ENCODE measurements at places on chromosomes 5 and 9.

- peak; percentile 87 for DNase-seq
These were observed 238.8 kb downstream of the ARHGAP26 start for GRCh38 chr5:143008809-143009521.

GRCh38 chr5:153755913-153756500, 265.5 kb downstream of the GRIA1 start:
- DNase-seq = no peak

GRCh38 chr9:126773004-126773607, 31.7 kb upstream of the ZBTB43 start:
- DNase-seq = no peak

DNA sequence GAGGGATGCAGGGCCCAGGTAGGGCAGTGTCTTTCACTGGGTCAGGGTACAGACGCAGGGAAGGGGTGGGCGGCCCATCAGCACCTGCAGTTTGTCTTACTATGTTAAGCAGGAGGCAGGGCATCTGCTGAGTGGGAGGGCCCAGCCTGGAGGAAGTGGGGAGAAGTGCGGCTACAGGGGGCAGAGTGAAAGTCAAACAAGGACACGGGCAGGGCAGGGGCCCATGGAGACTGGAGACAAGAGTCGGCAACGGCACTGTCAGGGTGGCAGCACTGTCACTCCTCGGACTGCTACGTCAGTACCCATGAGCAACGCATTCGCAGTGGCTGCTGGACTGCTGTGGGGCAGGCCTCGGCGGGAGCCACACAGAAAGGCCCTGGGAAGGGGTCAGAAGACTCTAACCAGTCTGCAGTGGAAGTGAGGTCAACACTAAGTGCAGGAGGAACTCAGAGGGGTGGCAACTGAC, 19.7 kb downstream of the CAMSAP1 start:
- DNase-seq = peak; percentile 74

GRCh38 chr5:138180183-138180782, 1.4 kb downstream of the KIF20A start:
- peak; percentile 14 for DNase-seq

DNA sequence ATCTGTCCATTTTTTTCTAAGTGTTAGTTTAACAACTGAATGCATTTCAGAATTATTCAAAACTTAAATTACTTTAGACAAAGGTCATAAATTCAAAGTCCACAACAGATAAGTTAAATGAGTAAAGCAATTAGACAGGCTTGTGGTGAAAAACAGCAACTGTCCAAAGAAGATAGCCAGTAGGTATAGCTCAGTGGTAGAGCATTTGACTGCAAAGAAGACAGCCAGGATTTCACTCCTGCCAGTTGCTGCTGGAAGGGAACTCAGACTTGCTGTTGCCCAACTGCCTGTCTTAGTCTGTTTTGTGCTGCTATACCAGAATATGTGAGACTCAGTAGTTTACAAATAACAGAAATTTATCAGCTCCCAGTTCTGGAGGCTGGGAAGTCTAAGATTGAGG, 10.0 kb downstream of the FANCC start:
- DNase-seq = no peak

GRCh38 chr5:136332223-136333015, 32.9 kb downstream of the TRPC7 start:
- no peak for DNase-seq

GRCh38 chr5:72785801-72786200, 30.7 kb upstream of the TNPO1 start:
- no peak for DNase-seq

- DNase-seq = no peak
These were observed 123.3 kb upstream of the ERCC6L2 start for GRCh38 chr9:95752129-95752731.

DNA sequence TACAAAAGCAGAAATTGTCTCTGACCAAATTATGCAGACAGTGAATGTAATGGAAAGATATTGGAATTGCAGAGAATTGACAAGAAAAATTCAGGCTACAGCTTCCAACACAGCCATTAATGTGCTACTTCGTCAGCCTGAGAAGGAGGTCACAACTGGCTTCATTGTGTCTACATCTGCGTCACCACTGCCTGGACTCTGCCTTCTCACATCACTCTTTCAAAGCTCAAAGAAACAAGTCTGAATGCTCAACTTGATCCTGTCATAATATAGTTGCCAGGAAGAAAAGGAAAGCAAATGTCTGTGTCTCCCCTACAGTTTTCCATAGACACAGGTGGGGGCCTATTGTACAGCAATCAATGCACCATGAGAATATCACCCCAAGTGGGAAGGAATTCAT, 806.5 kb upstream of the CDH10 start:
- no peak for DNase-seq

Measured in CD4-positive, alpha-beta memory T cell (primary cell).